ENCODE measurements at places on chromosomes 11 and 22.
A peak's percentile ranks its signal among the peaks of the same experiment; 100 is the strongest.

- no peak for DNase-seq
Observed at GRCh38 chr22:32444068-32444467, 20.2 kb downstream of the BPIFC start.

DNA sequence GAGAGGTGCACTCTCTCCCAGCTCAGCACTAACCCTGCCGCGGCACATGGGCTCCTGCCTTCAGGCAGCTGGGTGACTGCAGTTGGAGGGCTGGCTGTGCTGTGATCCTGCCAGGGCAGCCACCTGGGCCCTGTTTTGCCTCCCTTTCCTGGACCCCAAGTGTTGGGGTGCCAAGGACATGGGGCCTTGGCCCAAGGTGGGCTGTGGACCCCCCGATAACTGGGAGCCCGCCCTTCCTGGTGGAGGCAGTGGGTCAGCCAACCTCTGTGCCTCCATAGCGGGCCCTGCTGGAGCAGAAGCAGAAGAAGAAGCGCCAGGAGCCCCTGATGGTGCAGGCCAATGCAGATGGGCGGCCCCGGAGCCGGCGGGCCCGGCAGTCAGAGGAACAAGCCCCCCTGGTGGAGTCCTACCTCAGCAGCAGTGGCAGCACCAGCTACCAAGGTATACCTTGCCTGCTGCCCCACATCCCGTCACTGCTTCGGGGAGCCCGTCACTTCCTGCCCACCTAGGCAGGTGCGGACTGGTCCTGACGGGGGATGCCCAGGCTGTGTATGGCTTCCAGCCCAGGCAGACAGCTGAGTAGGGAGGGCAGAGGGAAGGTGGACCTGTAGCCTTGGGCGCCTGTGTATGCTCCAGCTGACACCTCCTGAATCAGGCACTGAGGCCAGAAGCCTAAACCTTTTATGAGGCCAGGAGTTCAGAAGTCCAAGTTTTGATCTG is 8.9 kb downstream of the TUB start:
- no peak for DNase-seq

- peak; percentile 75 for DNase-seq
Observed at GRCh38 chr22:28855355-28856094, 27.8 kb upstream of the ZNRF3 start.

- DNase-seq = no peak
Observed at GRCh38 chr11:69159150-69159852, 3.6 kb downstream of the SMIM38 start.

GRCh38 chr11:44824300-44824704 is 97.5 kb downstream of the TSPAN18 start:
- DNase-seq = no peak

DNA sequence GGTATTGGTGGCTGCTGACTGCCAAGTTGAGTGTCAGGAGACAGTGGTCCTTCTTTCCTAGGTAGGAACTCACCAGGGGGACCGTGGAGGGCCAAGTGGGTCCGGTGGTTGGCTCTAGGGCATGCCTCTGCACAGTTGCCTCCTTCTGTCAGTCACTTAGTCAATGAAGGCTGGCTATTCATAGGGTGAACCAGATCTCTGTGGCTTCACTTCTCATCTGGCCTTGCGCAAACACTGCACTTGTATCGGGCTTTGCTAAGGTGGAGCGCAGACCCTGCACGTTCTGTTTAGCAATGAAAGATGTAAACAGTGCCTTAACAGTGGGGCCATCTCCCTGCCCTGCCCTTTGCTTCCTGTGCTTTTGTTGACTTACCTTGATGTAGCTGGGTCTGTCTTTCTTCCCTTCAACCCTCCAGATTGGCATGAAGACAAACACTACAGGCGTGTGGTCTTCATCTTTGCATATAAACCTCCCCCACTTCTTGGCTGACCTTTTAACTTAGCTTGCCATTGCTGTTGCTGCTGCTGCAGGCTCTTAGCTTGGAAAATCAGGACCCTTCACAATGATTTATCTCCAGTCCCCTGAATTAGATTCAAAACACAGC is 6.7 kb upstream of the SORL1-AS1 start:
- no peak for DNase-seq

- no peak for DNase-seq
Observed at GRCh38 chr11:134401825-134402809, 9.9 kb downstream of the B3GAT1 start.

- no peak for DNase-seq
Observed at GRCh38 chr22:34845391-34845790, 220.6 kb upstream of the ISX start.

DNA sequence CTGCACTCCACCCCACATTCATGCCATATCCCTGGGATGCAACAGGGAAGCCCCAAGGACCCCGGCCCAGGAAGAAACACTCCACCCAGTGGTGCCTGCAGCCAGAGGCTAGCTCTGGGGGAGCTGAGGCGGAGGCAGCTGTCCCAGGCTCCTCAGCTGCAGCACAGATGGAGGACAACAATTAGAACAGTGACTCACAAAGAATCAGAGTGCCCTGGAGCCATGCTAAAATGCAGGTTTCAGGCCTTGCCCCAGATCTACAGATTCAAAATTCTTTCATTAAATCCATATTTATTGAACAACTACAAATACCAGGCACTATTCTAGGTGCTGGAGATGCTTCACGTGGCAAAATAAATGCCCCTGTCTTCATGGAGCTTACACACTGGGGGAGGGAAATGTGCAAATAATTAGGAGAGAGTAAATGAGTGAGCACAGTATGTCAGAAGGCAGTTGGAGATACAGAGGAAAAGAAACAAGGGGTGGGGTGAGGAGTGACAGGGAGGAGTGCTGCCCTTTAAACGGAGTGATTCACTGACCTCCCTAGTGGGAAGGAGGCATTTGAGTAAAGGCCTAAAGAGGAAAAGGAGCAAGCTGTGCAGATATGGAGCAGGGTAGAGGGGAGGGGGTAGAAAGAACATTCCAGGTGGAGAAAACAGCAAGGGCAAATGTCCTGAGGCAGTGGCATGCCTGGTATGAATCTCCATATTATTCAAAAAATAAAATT is 73.3 kb upstream of the CSNK2A3 start:
- no peak for DNase-seq

DNA sequence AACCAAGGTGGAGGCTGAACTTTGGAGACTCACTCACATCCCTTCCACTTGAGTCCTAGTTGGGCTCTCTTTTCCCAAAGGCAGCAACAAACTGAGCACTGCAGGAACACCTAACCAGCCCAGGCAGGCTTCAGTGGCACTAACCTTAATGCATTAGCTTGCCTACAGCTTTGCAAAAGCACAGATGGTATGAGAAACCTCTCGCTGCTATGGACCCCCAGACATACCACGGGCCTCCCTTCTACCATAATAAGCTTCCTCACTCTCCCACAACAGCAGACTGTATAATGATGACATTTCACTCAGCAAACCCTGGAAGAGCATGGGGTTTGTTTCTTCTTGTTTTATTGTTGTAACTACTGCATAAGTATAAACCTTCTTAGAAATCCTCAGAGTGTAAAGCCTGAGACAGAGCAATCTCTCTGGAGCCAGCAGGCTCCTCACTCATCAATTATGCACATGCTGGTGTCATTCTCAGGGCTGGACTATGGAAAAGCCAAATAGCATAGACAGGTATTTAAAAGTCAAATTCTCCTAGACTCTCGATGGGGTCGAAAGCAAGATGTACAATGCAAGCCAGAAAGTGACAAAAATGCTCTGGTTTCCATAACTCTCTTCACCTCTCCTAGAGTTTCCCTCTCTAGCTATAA is 167.6 kb downstream of the NXPE2 start:
- DNase-seq = no peak
